ENCODE measurements at places on chromosomes 2 and 18.
A peak's percentile ranks its signal among the peaks of the same experiment; 100 is the strongest.

GRCh38 chr18:37684590-37684989 lies 119.0 kb upstream of the CELF4 start:
- DNase-seq, result no peak

DNA sequence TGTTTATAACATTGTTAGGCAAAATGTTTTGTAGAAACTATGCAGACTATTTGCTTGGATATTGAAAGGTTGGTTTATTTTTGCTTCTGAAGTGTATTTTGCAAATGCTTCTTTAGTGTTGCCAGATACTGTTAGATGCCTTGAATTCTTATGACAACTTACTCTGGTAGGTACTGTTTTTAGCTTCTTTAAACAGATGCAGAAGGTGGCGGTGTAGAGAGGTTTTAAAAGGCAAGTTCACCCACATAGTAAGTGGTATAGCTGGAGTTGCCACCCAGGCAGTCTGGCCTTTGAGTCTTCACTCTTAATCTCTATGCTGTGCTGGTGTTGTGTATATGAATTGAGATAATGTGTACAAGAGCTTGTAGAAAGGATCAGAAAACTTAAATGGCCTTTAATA lies 3.6 kb downstream of the PCYOX1 start:
- DNase-seq, result no peak

DNA sequence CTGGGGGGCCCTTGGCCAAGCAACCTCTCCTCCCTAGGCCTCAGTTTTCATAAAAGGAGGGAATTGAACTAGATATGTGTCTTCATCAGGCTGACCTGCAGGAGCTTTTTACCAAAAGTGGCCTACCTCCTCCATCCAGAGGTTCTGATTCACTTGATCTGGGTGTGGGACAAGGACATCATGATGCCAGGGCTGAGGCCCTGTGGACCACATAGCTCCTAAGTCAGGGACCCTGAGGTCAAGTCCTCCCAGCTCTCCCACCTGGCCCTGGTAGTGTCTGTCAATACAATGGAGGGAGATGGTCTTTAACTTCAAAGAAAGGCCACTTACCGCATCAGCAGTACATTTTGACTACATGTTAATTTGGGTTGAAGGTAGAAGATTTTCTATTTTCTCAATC lies 10.4 kb downstream of the IL1RN start:
- no peak for DNase-seq

GRCh38 chr2:63049211-63049969 lies 1.2 kb upstream of the OTX1 start:
- DNase-seq, result no peak

GRCh38 chr2:99821572-99821971 lies 320.8 kb downstream of the AFF3 start:
- no peak for DNase-seq

DNA sequence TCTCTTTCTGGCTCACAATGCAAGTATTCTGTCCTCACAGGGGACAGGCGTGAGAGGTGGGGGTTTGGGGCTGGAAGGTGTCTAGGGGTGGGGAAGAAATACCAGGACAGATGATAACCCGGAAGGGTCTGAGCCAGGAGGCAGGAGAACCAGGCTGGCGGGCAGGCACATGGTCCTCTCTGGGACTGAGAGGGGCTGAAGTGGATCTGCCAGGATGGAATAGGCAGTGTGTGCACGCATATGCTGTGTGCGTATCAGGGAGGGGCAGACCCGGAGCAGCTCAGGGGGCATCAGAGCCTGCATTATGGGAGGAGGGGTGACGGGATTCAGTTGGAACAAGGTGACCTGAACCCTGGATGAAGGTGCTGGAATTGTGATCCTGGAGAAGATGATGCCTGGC lies 157.3 kb downstream of the DYSF start:
- no peak for DNase-seq

DNA sequence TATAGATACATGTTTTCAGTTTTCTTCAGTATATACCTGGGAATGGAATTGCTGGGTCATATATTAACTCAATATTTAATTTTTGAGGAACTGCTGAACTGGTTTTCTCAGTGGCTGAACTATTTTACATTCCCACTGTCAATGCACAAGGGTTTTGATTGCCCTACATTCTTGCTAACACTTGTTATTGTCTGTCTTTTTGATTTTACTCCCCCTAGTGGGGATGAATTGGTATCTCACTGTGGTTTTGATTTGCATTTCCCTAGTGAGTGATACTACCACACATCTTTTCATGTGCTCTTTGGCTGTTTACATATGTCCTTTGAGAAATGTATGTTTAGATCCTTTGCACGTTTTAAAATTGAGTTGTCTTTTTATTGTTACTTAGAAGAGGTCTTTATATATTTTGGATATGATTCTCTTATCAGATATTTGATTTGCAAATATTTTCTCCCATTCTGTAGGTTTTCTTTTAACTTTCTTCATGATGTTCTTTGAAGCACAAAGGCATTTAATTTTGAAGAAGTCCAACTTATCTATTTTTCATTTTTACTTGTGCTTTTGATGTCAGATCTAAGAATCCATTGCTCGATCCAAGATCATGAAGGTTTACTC lies 36.2 kb downstream of the ASB1 start:
- DNase-seq, result no peak

DNA sequence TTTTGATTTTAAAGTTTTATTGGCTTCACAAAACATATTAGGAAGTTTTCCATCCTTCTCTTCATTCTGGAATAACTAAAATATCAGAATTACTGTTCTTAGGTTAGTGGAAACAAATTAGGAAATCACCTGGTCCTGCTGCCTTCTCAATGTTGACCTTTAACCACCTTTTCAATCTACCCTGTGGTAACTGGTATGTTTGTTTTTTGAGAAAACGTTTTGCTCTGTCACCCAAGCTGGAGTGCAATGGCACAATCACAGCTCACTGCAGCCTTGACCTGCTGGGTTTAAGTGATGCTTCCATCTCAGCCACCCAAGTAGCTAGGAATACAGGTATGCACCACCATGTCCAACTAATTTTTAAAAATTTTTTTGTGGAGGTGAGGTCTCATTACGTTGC lies 28.4 kb downstream of the ACYP2 start:
- no peak for DNase-seq

GRCh38 chr2:185507719-185508118 lies 230.9 kb upstream of the FSIP2 start:
- no peak for DNase-seq

- no peak for DNase-seq
Measured at GRCh38 chr2:163610817-163611556, 124.8 kb downstream of the FIGN start.

- no peak for DNase-seq
Measured at GRCh38 chr2:84815146-84815545, 65.7 kb downstream of the TRABD2A start.

DNA sequence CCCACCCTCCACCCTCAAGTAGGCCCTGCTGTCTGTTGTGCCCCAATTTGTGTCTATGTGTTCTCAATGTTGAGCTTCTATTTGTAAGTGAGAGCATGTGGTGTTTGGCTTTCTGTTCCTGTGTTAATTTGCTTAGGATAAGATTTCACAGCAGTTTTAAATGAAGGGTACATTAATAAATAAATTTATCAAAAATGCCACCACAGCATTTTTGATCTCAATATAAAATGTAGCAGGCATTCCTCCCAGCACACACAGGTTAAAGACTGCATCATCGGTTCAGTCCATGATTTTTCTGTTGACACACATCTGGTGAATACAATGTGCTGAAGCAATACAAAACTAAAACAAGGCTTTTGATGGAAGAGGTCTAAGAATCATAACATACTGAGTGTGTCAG lies 412.0 kb upstream of the LYPD1 start:
- no peak for DNase-seq

- no peak for DNase-seq
Measured at GRCh38 chr2:239322416-239323086, 78.3 kb downstream of the HDAC4 start.

DNA sequence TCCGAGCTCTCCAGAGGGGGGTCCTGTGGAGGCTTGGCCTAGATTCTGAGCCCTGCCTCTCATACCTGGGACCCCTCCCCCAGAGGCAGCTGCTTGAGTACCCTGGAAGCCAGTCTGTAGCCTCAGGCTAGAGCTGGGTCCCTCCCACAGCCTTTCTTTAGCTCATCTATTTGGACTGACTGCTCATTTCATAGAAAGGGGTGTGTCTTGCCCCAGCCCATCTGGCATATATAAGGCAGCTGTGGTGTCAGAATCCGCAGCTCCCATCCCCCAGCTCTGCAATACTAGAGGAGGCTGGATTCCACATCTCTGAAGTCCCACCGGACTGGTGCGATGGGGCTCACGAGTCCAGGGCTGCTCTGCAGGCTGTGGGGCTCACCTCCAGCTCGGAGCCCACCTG lies 26.1 kb downstream of the MPHOSPH10 start:
- peak; percentile 49 for DNase-seq

DNA sequence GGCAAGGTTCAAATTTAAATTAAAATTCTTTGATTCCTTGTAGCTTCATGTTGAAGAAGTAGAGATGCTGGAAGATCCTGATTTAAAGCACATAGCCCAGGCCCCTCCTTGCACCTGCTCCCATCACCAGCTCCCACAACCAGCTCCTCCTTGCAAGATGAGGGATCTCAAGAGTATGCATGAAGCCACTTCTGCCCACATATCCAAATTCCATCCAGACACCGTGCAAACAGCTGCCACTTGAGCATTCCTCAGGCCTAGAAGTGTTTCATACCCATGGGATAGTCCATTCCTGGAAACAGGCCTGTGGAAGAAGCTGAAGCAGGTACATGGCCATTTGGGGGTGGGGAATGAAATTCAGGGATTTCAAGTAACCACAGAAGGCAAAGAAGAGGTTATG lies 32.4 kb upstream of the ITPRID2 start:
- no peak for DNase-seq

DNA sequence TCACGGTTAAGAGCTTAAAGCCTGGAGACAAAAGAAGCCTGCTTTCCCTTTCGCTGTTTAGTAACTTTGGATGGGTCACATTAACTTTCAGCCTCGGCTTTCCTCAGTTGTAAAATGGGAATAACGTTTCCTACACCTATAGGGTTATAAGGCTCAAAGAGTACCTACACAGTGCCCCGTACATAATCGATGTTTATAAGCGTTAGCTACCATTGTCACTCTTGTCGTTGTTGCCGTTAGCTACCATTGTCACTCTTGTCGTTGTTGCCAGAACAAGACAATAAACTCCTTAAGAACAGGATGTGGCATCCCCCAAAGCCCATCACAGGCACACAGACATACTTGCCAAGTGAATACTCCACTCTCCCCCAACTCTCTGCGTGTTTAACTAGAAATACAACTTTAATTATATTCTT lies 901 bp upstream of the MFSD6 start:
- peak; percentile 12 for DNase-seq

DNA sequence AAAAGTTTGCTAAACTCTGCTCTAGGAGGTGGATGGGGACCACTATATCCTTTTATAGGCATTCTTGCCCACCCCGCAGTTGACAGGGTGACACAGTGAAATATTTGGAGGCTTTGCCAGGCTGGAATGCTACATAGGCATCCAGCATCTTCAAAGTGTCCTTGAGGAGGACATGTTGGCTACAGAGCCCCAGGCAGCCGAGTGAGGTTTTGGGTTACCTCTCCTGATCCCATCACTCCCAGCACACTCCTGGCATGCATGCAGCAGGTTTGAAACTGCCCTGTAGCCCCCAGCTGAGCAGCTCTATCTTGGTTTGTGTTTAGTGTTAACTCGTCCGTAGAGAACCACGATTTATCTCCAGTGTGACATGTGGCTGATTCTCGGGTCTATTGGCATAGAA lies 7.3 kb downstream of the FOSL2 start:
- no peak for DNase-seq

DNA sequence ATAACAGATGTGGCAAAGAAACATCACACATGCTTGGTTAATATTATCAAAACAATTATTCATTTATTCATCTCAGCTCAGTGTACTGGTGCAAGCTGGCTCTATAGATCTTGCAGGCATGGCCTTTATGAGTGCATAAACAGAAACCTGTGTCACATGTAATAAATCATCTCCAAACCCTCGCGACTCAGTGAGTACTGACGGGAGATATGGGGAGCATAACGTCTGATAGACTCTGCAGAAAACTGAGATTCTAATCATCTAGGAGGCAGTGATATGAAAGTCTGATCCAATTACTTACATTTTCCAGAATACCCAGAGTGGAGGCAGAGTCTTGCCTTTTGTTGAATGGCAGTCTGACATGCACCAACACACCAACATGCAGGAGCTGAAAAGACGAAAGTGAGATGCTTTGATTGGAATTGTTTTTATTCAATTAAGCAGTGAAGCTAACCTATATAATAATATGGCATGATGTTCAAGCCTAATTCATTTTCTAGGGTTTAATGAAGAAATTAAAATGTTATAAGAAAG lies 416.8 kb downstream of the RNF144A start:
- no peak for DNase-seq

DNA sequence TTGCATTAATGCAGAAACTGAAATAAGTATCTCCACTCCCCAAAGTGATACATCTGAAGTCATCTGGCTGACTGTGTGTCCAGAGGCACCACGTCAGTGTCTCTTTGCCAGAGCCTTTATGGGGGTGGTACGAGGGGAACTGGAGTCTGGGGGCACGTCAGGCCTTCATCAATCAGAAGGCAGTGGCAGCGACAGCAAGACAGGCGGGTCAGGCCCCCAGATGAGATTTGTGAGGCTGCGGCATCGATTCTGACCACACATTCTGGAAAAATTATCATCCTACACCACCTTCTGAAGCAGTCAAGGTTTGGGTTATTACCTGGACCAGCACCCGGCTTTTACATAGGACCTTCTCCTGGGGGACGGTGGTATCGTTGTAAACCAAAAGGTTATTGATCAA lies 223.6 kb downstream of the GBX2 start:
- no peak for DNase-seq

GRCh38 chr2:113672326-113672932 lies 45.4 kb downstream of the RABL2A start:
- DNase-seq, result no peak

- DNase-seq, result no peak
Measured at GRCh38 chr2:73976803-73977202, 7.9 kb upstream of the TET3 start.

- DNase-seq, result no peak
Measured at GRCh38 chr2:217189747-217190146, 329.9 kb upstream of the TNP1 start.

DNA sequence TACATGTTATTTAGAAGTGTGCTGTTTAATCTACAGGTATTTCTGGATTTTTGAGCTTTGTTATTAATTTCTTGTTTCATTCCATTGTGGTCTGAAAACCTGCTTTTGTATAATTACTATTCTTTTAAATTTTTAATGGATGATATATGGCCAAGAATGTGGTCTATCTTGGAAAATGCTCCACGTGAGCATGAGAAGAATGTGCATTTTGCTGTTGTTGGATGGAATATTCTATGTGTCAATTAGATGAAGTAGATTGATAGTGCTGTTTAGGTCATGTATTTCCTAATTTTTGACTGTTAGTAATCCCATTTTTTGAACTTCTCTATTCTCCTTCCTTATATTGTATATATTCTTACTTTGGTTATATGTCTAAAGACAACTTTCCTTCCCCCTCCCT lies 19.9 kb upstream of the TTN start:
- DNase-seq, result no peak
